ENCODE measurements at places on chromosomes 7 and 10.
A peak's percentile ranks its signal among the peaks of the same experiment; 100 is the strongest.

GRCh38 chr7:21146642-21147423 lies 281.1 kb upstream of the SP4 start:
- no peak for DNase-seq

GRCh38 chr10:91974960-91975359 lies 51.4 kb downstream of the BTAF1 start:
- no peak for DNase-seq

- peak; percentile 44 for DNase-seq
Measured at GRCh38 chr7:130272381-130273080, 5.9 kb downstream of the CPA2 start.

- no peak for DNase-seq
Measured at GRCh38 chr7:129529643-129530042, 27.3 kb downstream of the SMKR1 start.

DNA sequence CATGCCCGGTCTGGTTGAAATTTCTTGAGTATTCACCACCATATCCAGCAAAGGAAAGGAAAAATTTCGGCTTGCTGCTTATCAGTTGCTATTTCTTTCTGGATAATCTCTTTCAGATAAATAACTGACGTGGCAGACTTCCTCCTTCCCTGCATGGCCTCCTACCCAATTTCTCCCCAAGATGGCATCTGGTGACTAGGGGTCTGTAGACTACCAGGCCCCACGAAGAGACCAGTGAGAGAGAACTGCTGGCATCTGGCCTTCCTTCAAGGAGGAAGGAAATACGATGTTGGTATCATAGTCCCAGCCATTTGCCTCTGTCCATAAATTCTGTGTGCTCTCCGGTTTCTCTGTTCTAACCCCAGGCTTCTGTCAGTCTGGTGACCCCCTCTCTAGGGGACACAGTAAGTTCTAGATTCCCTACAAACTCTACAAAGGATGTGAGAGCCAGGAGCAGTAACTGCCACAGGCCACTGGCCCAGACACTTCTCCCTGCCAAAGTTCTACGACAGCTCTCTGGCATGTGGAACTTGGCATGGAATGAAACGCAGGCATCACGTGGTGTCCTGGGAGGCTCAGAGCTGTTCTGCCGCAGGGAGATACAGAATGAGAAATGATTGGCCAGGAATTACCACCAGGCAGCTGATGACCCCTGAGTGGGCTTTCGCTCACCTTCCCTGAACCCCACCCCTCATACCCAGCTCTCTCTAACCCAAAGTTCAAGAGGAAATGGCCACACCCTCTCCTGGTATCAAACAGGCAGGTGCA lies 30.0 kb upstream of the MSRB2 start:
- DNase-seq, result no peak

DNA sequence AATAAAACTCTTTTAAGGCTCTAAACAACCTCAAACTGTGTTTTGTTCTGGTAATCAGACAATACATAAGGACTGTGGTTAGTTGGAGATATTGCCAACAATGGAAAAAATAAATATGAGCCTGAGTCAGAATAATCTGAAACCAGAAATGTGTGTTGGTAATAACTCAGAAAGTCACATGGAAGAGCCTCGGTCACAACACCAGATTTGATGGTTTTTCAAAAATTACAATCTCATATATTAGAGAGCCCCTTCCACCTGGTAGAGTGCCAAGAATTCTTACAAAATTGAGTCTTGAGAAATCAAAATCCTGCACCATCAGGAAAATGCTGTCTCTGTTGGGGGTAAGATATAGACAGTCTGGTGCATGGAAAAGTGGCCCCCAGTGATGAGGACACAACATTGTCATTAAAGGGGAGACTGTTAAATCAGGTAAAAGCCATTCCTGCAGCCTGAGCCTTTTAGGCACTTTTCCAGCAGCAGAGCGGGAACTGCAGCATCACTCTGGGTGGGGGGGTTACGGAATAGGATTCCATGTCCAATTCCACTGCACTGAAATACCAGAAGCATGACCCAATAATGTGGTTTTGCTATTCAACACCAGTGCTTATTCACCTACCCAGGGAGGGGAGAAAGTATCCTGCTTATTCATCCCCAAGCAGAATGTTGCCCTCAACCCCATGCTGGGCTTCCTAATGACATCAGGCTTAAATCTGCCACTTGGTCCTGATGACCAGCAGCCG lies 9.5 kb upstream of the ADAM12 start:
- DNase-seq, result no peak

DNA sequence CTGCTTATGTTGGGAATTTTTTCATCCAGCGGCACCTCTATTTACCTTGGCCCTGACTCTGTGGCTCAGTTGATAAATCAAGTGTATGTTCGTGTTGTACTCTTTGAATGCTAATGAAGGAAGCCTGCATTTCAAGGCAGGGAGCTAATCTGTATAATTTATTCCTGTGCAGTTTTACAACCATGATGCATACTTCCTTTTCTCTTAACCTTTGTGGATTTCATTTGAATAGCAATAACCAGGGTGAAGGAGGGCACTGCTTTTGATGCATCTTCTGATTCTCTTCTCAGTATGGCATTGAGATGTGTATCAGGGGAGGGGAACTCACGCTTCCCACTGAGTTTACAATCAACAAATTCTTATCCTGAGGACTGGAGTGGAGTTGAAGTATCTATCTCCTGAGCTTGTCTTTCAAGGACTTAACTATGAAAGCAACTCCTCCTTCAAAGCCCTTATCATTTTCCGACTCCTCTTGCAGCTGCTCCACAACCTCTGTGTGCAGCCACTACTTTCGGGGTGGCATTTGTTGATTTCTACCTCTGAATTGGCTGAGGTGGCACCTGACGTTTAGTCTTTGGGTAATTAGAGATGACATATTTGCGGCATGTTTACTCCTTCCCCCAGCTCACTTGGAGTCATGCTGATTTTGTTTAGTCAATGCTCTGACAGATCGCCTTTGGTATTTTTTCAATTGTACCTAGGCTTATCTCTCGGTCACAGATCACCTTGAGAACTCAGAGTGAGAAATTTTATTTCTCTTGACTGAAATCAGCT lies 275.2 kb downstream of the PHTF2 start:
- peak; percentile 75 for DNase-seq

- DNase-seq, result no peak
Measured at GRCh38 chr10:33326933-33327332, 7.5 kb downstream of the NRP1 start.

- DNase-seq, result no peak
Measured at GRCh38 chr10:6920072-6921019, 340.3 kb upstream of the PRKCQ start.

DNA sequence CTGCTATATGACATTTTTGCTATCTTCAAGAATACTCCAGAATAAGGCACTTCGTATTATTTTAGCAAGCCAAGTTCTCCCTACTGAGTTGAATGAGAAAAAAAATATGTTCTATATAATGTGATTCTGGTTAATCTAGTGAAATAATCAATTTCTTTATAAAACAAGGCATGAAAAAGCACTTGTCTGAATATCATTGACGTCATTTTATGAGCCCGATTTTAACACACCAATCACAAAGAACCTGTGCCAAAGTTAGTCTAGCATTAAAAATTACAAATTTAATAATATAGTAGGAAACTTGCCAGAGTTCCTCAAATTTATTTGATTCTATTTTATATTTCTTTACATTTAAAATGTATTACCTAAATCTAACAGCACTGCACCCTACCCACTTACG lies 125.3 kb downstream of the CD36 start:
- no peak for DNase-seq

DNA sequence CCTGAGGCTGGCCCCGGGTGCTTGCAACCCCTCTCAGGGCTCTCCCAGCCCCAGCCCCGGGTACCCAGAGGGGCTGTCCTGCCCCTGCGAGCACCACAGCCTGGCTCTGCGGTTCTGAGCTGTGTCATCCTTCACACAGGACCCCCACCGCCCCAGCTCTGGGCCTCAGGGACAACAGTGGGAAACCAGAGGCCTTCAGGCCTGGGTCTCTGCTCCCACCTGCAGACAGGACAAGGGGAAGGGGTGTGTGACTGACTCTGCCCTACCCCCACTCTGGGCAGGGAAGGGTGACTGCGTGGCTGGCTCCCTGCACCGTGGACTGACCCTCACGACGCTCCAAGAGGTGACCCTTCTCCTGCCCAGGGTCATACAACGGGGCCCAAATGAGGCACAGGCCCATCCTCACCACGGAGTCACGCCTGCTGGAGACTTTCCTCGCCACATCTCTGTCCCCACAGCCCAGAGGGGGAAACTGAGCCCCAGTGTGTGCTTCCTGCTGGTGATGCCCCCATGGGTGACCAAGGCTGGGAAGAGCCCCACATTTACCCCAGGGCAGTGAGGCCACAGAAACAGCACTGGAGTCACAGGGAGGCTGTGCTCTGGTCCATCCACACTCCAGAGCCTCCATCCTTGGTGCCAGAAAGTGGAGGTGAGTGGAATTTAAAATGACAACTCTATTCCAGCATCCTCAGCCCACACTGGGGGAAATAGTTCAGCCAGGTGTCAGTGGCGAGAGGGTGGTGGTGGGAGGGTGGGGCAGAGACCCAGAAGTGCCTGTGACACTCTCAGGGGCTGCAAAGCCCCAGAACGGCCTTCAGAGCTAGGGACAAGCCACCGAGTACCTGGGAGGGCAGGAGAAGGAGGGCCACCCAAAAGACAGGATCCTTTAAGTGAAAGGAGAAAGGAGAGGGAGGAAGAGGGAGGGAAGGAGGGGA lies 13.6 kb downstream of the CAMK2B start:
- no peak for DNase-seq

DNA sequence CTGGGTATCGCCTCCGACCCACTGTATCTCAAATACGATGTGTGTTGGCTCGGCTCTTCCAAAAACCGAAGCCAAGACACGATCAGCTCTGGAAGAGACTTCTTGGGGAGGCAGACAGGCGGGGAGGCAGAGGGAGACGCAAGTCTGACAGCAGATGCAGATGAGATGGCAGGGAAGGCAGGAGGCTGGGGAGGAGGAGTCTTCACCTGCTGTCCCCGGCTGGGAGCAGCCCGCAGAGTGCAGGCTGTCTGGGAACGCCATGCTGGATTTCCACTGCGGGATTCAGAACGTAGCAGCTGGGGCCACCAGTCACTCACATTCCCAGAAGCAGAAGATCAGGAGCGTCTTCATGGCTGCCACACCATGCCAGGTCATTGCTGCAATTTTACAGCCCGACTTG lies 29.4 kb downstream of the CTBP2 start:
- DNase-seq, result no peak

DNA sequence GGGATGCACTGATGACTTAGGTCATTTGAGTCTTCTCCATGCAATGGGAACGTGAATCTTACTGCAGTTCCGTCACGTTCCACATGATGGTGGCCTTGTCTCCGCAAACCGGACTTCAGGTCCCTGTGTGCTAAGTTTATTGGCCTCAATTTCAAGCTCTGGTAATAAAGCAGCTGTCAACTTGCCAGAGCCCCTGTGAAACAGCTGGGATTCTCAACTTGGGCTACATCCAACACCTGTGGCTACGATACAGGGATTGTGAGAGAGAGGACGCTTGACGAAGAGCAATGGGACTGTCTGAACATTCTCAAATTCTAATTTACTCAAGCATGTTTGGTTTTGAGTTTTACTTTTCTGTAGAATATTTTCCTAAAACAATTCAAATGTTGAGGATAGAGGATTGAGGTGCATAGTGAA lies 174.2 kb downstream of the PTN start:
- peak; percentile 24 for DNase-seq

GRCh38 chr10:84292502-84292901 lies 35.9 kb upstream of the CCSER2 start:
- no peak for DNase-seq

GRCh38 chr10:28849821-28850220 lies 172.5 kb downstream of the BAMBI start:
- no peak for DNase-seq

- no peak for DNase-seq
Measured at GRCh38 chr7:134780166-134780828, 863 bp downstream of the CALD1 start.
